ENCODE measurements at places on chromosomes 4 and X. TPM values are rescaled to one million over a fixed set of nuclear protein-coding genes. Genes with fewer than 3 reads are reported as not detected.

DNA sequence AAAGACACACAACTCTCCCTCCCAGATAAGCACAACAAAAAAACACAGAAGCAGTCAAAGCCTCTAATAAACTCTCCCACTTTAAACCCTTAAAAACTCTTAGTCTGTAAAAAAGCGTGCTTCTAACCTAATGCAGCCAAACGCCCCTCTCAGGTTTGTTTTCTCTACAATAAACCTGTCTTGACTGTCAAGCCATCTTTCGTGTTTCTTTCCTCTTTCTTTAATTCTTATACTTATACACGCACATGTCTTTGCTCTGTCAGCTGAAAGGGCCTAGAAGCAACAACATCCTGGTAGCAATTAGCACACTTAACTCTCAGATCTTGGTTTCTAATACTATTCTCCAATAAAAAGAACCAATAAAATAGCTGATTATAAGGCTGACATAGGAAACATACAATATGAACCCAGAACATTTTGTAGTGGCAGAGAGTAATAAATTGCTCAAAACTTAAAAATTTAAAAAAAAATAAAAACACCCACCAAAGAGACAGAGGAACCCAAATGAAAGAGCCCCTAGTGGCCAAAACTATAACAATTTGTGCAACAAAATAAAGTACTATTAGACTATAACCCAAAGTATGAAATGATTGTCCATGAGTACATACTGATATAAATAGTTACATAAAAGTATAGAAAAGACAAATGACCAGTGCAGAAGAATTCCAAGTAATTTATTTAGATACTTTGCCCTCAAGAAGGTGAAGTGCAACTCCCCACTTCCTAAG is 440.4 kb upstream of the ADGRL3 start:
- DNase-seq, result no peak

DNA sequence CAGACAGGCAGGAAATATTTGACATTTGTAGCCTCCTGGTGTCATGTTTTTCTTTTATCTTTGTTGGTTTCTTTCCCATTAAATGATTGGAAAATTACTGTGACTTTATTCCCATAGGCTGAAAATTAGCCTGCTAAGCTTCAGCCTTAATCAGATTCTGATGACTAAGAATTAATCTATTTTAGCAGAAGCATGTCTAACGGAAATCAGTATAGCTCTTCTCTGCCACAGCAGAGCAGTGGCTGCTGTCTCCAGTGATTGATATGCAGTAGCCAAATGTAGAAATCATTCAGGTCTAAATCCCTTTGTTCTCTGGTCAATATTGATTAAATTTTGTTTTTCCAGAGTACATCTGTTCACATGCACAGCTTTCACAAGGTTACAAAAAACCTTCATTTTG is 199.3 kb downstream of the GC start:
- no peak for DNase-seq

- DNase-seq, result no peak
Observed at GRCh38 chr4:92387459-92388069, 83.8 kb downstream of the GRID2 start.

DNA sequence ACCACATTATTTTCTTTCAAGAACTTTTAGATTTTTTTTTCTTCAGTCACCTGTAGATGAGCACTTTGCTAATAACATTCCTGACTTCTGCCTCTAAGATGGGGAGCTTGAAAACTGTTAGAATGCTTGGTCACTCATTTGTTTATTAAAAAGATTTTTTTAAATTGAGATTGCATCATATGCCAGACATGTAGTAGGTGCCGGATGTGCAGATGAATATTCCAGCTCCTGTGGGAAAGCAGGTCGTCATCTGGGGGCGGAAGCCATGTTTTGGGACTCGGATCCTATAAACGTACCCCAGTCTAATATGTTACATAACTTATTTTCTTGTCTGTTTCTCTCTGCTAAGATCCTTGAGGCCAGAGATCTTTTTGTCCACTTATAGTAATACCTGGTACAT is 236.8 kb downstream of the ARHGAP10 start:
- no peak for DNase-seq

GRCh38 chr4:26420913-26421312 is 69.4 kb downstream of the CCKAR start:
- no peak for DNase-seq

DNA sequence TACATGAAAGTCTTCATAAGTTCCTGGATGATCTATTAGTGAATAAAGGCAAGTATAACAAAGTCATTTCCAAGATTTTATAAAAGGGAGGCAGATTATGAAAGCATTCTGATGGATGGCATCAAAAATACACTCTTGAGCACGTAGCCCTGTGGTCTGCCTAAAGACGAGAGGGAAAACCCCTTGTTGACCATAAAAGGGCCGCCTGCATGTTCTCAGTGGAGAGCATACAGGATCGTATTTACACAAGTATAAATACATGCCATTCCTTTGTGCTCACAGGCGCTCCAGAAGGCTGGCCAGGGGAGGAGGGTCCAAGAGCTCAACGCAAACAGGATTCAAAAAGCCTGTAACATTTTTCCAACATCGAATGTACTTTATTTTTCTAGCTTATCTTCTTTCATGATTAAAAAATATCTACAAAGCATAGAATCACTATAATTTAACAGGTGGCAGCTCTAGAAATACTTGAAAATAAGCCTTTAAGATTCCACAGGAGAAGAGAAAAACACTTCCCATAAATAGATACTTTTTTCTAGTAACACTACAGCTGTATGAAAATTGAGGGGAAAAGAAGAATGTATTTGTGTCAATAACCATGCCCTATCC is 29.6 kb downstream of the PDGFC start:
- DNase-seq, result peak; percentile 68

Gene CRMP1
- 13.2 TPM for total RNA-seq

DNA sequence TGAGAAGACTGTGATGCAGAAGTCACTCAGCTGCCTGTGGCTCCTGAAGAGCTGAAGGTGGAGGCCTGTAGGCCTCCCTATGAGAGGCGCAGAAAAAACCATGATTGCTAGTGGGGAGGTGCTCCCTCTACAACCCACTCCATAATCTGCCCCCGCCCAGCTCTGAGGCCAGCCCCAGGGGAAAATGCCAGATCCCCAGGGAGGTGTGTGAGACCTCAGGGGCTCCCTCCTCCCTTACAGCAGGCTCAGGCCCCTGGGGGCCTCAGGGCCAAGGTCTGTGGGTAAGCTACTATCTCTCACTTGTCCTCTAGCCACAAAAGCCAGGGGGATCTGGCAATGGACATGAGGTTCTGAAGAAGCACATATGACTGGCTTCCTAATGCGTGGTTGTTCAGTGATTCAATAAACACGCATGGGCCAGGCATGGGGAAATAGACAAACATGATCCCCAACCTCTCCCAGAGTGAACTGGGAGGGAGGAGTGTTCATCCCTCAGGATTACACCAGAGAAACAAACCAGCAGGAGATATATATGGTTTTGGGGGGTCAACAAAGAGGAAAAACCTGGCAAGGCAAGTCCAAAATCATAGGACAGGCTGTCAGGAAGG is 51.0 kb upstream of the MTM1 start:
- DNase-seq, result no peak

GRCh38 chr4:106273831-106274230 is 42.2 kb downstream of the TBCK start:
- no peak for DNase-seq

DNA sequence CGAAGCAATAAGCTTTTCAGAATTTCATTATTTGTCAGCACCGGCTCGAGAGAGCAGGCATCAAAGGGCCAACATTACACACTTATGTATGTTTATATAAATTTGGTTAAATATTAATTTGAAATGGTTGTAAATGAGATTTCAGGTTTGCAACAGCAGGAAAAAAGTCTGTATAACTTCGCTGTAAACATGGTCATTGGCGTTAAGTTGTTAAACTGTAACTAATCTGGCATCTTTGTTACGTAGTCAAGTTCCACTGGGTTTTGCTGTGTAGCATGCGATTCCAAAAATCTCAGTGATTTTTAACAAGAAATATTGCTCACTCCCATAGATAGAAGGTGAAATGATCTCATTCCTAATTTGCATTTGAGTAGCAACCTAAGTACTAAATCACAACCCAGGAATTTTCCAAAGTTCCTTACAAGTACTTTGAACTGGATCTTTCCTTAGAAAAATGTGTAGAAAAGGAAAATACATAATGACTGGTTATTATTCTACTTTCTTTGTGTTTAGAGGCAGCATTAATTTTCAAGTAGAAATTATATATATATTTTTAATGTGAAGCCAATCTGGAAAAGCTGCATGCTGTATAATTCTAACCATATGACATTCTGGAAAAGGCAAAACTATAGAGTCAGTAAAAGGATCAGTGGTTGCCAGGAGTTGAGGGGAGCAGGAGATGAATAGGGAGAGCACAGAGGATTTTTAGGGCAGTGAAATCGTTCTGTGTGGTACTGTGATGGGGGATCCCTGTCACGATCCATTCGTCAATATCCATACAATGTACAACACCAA is 222.1 kb downstream of the CBR4 start:
- DNase-seq, result no peak

DNA sequence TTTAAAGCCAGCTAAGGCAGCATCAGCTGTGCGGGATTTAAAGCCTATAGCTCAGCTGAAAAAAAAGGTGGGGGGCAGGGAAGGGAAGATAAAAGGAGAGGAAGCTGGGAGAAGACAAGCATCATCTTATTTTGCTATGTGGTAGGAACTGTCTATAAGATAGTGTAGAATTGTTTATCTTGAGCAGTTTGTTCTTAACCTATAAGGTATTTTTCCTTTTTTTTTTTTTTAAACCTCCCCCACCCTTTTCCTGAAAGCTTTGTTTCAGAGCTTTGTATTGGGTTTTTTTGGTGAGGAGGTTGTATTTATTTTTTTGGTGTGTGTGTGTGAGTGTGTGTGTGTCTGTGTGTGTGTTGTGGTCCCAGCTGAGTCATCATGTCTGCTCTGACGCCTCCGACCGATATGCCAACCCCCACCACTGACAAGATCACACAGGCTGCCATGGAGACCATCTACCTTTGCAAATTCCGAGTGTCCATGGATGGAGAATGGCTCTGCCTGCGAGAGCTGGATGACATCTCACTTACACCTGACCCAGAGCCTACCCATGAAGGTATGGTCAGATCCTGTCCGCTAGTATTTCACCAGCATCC is 531 bp downstream of the RUFY3 start:
- DNase-seq, result no peak

Gene TMPRSS11D
- not detected for total RNA-seq

- DNase-seq, result no peak
Observed at GRCh38 chrX:114710571-114710970, 126.7 kb downstream of the HTR2C start.

DNA sequence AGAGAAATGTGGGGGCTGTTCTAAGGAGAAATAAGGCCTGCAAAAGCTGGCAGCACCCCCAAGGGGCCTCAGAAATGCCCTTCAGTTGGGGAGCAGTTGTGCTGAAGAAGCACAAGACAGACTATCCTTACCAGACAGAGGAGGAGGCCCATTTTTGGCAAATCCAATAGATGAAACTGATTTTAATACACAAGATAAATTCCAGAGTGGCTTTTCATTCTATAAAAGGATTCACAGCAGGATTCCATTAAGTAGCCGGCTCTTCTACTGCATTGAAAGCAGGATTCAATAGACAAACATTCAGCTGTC is 8.1 kb downstream of the SEPTIN6 start:
- no peak for DNase-seq

DNA sequence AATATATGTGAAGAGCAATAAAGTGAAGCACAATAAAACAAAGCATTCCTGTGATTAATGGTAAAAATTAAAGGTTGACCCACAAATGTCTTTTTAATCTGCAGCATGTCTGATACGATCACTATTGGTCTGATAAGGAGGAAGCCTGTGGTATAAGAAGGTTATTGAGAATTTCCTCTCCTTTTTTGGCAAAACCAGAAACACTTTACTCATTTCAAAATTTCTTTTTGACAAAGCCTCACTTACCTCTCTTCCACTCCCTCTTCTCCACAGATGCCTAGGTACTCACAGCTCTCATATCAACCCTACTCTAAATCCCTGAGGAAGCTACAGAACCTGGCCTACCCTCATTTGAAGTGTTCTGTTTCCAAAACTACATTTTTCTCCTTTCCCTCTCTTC is 56.1 kb downstream of the TSPAN5 start:
- no peak for DNase-seq

Gene GYPB
- not detected for total RNA-seq

Gene CTAG2
- not detected for total RNA-seq

DNA sequence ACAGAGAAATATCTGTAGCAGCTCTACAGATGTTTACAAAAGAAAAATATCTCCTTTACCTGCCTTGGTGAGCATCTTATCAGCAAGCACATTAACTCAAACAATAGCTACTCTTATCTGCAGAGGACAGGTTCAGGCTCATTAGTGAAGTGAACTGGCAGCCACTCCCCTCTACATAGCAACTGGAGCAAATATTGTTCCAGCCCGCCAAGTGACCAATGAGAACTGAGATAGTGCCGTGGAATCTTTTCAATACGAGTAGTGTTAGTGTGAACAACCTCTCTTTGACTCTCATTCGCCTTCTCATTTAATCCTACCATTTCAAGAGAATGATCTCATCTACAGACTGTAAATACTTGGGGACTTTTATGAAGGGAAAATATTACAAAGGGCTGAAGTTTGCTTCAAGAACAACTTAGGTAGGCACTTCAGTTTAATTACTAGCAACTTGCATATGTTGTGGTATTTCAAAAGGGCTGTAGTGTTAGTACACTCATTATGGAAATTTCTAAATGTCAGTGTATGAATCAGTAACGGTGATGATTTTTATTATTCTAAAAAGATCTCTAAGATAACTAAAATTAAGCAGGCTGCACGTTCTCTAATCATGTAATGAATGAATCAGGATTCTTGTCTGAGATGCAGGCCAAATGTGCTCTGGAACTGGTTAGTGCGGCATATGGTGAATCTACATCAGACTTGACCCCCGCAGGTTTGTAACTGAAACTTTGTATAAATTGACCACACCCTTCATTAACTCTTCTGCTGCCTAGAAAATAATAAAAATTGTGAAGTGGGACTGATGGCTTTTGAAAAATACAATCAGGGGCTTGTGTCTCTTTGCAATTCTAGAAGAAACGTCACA is 72.4 kb downstream of the PALLD start:
- DNase-seq, result no peak

Gene NAA11
- total RNA-seq, result not detected

DNA sequence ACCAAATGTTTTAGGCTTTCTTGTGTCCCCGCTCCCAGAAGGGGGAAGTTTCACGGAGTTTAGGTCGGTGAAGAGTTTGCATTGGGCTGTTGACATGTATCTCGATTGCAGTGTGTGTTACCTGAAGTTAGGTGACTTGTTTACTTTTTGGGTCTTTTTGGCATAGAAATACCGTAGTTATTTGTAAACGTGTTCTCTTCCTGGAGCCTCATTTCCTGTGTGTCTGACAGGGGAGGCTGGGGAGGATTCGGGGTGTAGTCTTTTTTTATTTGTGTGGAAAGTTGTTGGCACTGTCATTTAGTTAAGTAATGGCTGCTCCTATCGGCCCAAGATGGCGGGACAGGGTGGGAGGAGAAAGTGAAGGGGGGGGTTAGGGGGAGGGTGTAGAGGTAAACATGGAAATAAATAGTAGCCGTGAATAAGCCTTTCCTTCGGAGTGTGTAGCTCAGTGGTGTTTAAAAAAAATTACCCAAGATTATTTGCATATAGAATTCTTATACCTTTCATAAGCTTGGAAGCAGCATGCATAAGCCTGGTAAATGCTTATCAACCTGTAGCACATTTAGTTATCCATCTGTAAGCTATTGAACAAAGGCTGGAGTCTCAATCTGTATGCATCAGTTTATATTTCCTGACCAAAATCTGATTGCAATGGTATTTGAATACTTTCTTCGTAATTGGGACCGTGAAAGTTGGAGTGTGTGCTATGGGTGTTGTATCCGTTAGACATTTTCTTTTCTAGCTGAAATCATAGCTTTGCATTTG is 1.6 kb downstream of the KDM6A start:
- no peak for DNase-seq

- DNase-seq, result no peak
Observed at GRCh38 chr4:61397174-61397573, 197.0 kb downstream of the ADGRL3 start.

- DNase-seq, result no peak
Observed at GRCh38 chrX:68648960-68649359, 1.5 kb downstream of the STARD8 start.

Data from type B pancreatic cell (in vitro differentiated cells).